ENCODE measurements at places on chromosomes 3 and 15.

- DNase-seq: no peak
Measured at GRCh38 chr15:68699881-68700454, 120.7 kb downstream of the ANP32A start.

- DNase-seq: no peak
Measured at GRCh38 chr15:40949756-40950207, 3.5 kb upstream of the CHAC1 start.

GRCh38 chr3:152272771-152273242 is 4.1 kb downstream of the MBNL1 start:
- DNase-seq: peak; percentile 46

DNA sequence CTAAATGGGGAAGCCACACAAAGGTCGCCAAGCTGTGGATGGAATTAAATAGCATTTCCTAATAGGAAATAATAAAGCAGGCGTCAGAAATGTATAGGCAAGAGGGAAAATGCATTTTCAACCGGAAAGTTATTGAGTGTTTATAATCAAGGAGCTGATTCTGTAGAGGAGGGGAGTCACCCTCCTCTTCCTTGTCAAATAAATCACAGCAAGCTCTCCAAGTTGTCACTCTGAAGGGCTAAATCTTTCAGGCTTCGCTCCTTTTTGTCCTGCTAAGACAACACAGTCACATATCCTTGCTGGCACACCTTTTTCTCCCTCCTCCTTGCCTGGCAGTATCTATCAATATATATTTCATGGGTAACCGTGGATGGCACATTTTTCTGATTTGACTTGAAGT is 338.4 kb downstream of the SATB1 start:
- DNase-seq: no peak

- DNase-seq: no peak
Measured at GRCh38 chr15:40969363-40969762, 16.1 kb downstream of the CHAC1 start.
